ENCODE measurements at places on chromosomes 3 and 15.

GRCh38 chr15:60390231-60390630, 7.6 kb downstream of the ANXA2 start:
- no peak for DNase-seq

DNA sequence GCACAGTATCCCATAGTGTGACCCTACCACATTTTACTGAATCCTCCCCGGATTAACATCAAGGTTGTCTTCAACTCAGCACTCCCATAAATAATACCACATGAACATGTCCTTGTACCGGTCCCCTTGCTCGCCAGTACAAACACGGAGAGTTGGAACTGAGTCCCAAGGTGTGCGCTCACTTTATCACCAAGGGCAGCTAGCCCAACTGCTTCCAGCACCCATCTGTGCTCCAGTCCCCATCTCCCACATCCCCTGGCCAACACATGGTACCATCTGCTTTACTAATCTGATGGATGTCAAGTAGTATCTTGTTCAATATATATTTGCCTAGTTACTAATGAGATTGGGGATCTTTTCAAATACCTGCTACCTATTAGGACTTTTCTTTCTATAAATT, 64.7 kb downstream of the ISG20 start:
- DNase-seq = no peak

DNA sequence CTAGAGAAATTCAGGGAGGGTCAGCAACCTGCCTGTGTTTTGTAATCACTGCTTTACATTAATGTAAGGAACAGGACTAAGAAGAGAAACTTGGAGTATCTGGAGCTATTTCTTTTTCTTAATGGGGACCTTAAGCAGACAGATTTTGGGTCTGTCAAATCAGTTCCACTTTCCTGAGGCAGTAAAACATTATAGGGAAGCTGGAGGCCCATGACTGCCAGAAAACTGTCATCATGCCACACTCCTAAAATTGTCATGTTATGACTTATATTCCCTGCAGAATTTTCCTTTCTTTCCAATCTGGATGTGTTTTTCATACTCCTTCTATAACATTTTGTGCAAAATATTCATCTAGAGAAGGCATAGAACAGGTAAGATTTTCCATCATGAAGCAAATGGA, 28.8 kb downstream of the DGKG start:
- DNase-seq = no peak

- DNase-seq = no peak
Observed at GRCh38 chr15:29029651-29030195, 143.9 kb downstream of the APBA2 start.

- no peak for DNase-seq
Observed at GRCh38 chr3:66423791-66424190, 77.0 kb downstream of the LRIG1 start.

DNA sequence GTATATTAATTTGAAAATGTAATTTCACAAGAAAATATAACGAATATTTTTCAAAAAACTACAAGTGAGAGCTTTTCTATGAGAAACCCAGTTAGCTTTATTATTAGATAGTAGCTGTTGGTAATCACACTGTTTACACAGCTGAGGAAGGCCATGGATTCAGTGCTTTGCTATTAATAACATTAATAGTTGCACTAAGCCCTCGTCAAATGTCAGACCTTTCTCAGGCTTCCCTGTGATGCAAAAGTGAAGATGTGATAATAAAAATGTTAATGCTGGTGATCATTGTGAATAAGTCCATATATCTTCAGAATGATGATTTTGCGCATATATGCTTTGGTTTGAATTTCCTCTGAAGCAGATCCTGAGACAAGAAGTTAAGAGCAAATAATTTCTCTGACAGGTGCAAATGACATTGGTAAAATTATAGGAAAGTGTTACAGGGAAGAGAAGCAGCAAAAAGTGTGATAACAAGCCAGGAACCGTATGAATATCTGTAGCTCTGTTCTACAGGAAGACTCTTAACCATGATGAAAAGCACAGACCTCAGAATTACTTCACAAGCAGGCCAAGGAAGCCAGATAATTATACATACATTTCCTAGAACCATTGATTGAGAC, 56.5 kb upstream of the CNTN6 start:
- no peak for DNase-seq

- no peak for DNase-seq
Observed at GRCh38 chr15:54289590-54290136, 311.4 kb downstream of the UNC13C start.

- DNase-seq = no peak
Observed at GRCh38 chr15:90497376-90497775, 32.3 kb upstream of the CRTC3 start.

GRCh38 chr3:136787349-136787748, 31.6 kb upstream of the SLC35G2 start:
- DNase-seq = no peak

GRCh38 chr3:47762233-47762632, 19.5 kb downstream of the SMARCC1 start:
- DNase-seq = no peak

DNA sequence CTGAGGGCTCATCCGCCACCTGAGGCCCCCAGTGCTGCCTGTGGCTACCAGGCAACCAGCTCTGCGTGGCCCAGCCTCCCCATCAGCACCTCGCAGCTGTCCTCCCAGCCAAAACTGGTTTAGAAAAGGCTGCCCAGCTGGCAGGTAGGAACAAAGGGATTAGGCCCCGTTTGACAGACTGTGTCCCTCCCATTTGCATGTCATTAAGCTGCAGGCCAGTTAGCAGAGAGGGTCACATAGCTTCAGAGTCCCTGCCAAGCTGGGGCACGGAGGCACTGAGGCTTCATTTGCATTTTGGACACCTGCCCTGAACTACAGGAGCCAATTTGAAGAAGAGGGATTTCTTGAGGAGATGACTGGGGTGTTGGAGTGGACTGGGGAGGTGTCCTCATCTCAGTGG, 177.9 kb downstream of the TLE3 start:
- no peak for DNase-seq

DNA sequence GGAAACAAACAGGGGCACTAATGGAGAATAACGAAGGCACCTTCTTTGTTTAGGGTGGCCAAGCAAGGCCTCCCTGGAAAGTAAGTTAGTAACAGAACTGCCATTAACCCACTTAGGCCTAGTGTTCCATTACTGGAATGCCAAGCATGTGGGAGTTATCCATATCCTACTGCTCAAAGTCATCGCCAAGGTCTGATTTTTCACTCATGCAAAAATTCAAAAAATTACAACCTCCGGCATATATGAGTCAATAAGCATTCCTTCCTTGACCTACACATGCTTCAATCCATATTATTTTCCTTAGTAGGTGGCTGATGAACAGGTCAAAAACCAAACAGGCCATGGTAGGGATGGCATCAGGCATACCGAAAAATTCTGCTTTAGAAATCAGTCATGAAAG, 1097.2 kb downstream of the FHIT start:
- DNase-seq = no peak

DNA sequence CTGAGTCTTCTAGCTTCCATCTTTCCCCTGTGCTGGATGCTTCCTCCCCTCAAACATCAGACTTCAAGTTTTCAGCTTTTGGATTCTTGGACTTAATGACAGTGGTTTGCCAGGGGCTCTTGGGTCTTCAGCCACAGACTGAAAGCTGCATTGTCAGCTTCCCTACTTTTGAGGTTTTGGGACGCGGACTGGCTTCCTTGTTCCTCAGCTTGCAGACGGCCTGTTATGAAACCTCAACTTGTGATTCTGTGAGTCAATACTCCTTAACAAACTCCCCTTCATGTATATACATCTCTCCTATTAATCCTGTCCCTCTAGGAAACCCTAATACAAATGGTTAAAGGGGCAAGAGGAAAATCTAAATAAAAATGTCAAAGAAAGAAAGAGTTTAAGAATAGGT, 100.1 kb downstream of the ABI3BP start:
- DNase-seq = no peak

DNA sequence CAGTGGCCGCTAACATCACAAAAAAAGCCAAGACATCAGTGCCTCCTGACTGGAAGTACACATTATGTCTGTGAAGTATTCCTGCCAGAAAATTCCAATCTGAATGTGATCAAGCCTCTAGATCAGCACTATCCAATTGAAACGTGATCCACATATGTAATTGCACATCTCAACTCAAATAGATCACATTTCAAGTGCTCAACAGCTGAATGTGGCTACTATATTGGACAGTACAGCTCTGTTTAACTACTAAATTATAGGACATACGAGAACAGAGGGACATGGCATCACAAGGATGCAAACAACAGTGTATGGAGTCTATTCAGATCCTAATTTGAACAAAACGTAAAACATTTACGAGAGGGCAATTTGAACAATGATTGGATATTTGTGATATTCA, 542 bp upstream of the UBAP1L start:
- DNase-seq = no peak

DNA sequence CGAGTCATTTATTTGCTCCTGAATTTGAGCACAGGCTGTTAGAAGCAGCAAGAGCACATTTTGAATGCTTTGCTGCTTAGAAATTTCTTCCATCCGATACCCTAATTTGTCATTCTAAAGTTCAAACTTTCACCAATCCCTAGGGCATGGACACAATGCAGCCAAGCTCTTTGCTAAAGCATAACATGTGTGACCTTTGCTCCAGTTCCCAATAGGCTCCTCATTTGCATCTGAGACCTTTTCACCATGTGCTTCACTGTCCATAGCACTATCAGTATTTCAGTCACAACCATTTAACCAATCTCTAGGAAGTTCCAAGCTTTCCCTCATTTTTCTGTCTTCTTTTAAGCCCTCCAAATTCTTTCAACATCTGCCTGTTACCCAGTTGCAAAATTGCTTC, 1333.1 kb downstream of the SI start:
- no peak for DNase-seq

- DNase-seq = no peak
Observed at GRCh38 chr3:81419228-81419627, 342.2 kb downstream of the GBE1 start.

DNA sequence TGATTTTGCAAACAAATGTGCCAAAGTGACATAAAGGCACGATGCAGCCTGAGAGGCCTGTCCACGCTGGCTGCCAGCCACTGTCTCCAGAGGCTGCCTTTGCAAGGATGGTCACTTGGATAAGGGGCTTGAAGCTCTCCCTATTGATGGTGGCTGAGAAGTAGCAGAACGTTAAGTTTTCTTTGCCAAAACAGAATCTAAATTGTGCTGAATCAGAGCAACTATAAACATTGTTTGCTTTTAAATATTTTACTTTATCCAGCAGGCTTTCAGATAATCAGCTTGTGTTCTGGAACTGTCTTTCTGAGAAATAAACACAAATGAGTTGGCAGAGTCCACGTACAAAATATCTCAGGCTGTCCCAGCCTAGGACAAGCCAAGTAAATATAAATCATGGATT, 23.8 kb upstream of the CNBP start:
- no peak for DNase-seq

- peak; percentile 55 for DNase-seq
Observed at GRCh38 chr3:50154840-50155490, at the start of gene SEMA3F. SEMA3F (plus strand) TSS chr3:50155324; CDS start chr3:50159623, 4,299 bp downstream.

DNA sequence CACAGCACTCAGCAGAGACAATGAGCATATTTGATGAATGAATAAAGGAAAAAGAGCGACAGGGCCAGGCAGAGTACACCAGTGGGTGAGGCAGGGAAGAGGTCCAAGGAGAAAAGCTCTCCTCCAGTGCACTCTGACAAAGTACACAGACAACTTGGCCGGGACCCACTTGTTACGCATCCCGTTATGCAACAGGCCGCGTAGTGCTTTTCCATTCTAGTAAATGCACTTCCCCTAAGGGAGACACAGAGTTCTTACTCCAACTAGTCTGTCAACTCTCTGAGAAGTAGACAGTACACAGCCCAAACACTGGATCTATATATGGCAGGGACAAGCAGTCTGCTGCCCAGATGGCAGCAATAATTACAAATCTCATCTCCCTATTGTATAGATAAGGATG, 18.5 kb downstream of the LARP6 start:
- DNase-seq = no peak

DNA sequence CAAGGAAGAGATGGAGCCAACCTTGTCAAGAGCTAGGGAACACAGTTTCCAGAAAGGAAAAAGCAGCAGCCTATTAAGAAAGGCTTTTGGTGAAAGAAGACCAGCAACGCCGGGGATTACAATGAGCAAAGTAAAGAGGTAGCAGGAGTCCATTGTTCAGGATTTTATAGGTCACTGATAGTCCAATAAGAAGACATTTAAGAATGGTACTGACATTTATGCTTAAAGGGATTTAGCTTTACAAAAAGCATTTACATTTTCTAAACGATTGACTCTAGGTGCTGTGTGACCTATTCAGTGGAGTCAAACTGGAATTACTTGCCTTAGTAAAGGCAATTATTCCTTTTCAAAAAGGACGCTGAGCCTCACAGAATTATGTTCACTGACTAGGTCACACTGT, 40.8 kb downstream of the CSNK1G1 start:
- DNase-seq = no peak

GRCh38 chr15:81729340-81729739, 316.5 kb downstream of the MEX3B start:
- no peak for DNase-seq

DNA sequence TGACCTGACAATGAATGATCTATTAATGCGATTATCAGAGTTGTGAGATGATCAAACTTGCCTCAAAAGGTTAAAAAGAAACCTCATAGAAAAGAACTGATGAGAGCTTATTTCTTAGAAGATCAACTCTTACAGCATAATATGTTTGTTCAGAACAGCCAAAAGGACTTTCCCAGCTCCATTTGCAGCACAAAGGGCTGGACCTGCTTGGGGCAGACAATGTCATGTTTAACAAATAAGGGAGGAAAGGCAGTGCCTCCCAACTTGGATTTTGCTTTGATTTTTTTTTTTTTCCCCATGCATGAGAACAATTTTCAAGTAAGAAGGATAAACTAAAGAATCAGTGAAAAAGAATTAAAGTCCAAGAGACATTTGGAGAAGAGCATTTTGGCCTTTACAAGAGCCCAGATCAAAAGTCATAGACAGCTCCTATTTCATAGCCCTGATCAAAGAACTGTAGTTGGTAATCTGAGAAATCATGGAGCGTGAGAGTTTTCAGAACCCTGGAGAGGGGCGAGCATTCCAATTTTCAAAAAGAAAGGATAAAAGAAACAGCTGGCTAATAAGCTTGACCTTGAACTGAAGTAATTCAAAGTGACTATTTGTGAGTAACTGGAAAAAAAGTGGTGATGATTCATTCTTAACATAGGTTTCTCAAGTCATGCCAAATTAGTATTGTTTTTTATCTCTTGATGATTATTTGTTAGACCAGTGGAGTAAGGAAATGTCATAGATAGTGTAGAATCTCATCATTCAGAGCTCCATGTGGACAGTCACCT, 136.0 kb upstream of the CFAP20DC start:
- DNase-seq = no peak

GRCh38 chr3:9781978-9782603, 10.2 kb downstream of the TADA3 start:
- DNase-seq = no peak

GRCh38 chr3:110929816-110930215, 141.8 kb upstream of the NECTIN3 start:
- DNase-seq = no peak

Data from T-helper 17 cell (primary cell).